Left renal cortex interstitium (tissue), 4 donors: ENCODE measurements at places on chromosomes 5 and 9.

GRCh38 chr5:131609774-131610173, 25.3 kb downstream of the RAPGEF6 start:
- DNase-seq: no peak

DNA sequence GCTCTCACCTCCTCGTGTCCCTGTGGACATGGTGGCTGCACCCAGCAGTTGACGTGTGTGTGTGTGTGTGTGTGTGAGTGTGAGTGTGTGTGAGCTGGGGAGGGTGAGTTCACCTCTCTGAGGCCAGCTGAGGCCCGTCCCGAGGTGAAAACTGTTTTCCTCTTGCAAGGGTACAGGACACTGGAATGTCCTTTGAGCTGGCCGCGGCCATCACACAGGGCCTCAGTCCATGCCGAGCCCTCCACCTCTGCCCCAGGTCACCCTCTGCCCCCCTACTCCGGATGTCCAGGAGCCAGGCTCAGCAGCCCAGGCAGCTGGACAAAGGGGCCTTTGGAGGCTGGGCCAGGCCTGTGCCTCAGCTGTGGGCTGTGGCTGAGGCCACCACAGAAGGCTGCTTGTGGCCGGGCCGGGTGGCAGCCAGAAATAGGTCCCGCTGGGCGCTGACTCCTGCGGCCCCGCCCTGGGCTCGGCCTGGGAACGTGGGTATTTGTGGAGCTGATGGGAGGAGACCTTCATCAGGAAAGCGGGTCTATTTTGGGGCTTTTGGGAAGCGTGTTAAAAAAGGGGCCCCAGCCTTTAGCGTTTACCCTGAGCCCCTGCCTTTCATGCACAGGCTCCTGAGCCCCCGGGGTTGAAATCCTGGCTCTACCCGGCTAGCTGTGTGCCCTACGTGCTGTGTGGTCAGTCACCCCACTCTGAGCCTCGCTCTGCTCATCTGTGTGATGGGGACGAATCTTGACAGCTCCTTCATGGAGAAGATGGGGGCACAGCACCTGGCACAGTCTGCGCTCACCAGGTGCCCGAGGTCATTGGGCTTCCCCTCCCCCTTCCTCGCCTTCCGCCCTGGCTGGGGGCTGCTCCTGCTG, 75.1 kb upstream of the IER5L start:
- DNase-seq: no peak

DNA sequence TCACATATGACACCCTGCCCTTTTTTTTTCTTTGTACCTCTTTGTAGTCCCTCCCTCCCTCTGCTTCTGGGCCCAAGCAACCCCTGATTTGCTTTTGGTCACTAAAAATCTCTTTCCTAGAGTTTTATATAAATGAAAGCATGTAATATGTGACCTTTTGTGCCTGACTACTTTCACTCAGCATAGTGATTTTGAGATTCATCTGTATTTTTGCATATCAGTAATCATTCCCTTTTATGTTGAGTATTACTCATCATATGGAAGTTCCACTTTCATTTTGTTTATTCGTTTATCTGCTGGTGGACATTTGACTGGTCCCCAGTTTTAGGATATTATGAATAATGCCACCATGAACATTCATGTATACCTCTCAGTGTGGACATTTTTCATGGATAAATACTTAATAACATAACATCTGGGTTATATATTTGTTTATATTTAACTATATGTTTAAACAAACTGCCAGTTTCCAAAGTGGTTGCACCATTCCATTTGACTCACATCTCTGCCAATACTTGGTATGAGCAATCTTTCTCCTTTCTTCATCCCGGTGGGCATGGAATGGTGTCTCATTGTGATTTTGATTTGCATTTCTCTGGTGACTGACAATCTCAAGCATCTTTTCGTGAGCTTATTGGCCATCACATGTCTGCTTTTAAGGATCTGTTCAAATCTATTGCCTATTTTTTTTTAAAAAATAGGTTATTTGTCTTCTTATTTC, 115.7 kb upstream of the S1PR3 start:
- DNase-seq: no peak

DNA sequence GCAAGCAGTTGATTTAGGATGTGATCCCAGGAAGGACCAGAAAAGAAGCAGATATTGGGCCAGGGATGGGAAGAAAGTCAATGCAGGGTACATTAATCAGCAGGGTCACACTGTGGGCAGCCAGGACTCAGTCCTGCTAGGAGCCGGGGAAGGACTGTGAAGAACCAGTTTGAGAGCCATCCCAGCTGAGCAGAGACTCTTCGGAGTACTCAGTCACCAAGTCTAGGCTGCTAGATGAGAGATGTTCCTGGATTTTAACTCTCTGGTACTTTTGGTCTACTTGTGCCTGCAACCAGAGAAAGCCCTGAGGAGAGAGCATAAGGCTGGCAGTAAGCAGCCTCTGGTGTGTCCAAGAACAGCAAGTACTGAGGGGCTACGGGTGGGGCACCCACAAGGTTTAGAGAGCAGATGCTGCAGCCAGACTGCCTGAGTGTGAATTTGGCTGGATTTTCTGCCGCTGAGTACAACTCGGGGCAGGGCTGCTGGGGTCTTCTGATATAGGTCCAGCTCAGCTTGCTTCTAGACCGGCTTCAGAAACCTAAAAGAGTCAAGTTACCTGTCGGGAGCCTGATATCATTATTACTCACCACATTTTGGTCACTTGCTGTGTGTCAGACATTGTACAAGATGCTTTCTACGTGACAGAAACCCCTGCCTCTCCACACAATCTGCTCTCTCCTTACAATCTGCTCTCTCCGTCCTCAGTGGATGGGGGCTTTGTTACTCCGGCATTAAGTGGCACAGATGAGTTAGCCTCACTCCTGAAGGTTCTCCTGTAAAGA, 250.2 kb upstream of the GAS1 start:
- no peak for DNase-seq

DNA sequence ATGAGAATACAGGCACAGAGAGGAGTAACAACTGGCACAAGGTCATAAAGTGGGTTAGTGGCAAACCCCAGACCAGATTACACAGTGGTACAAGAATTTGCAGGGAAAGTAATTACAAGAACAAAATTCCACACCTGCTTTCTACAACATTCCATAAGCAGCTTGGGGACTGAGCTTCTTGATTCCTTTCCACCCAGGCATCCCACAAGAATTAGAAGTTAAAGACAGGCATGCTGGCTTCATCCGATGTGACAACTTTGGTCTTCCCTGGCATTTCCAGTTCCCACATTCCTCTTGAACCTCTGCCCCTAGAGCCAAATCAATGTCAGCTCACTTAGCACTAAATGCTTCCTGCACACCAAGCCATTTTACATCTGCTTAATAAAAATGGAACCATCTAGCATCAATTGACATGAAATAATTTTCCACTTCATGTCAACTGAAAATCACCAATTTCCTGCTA, 435.8 kb upstream of the PAPPA start:
- DNase-seq: no peak

DNA sequence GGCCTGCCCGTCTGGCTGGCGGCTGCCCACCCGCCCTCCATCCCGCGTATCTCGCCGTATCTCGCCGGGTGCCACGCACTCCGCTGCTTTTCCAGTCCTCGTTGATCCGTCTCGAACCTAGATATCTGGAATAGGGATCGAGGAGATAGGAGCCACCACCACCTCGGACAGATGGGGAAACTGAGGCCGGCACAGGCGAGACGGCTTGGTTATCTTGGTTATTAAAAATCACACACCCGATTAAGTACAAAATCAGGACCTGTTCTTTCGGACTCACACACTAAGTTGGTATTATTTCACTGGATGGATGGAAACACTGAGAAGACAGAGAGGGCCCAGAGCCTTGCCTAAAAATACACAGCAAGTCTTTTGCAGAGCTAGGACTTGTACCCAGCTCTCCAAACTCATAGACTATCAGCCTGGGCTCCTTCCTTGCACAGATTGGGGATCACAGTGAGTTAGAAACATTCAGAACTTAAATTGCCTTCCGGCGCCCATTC, 678 bp downstream of the SLC26A2 start:
- no peak for DNase-seq

DNA sequence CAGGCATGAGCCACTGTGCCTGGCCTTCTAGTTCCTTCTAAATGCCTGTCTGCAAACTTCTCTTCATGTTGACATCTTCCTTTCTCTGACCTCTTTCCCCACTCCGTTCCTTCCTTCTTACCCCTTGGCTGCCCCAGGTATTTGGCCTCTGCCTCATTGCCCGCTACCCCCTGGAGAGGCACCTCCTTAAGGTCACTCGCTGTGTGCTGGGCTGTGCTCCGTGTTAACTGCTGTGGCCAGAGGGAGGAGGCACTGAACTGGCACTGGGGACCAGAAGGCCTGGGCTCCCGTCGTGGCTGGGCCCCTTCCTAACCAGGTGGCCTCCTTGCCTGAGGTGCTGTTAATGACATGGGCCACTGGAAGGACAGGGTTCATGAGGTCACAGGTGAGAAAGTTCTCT, 39.4 kb downstream of the LAMC3 start:
- no peak for DNase-seq

DNA sequence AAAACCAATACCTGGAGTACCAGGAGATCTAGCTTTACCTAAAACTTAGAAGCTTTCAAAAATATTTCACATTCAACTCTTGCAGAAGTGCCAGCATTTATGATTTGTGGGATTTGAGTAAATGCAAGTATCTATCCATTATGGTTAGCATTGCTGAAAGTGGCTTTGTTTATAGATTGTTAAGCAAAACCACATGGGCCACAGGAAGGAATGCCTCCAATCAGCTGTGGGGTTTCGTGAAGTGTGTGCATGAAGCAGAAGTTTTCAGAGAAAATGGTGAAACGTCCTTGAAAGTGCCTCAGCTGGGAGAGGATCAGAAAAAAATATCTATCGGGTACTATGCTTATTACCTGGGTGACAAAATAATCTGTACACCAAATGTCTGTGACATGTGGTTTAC, 4.2 kb downstream of the LECT2 start:
- DNase-seq: no peak

GRCh38 chr5:151448038-151448985, 909 bp downstream of the SLC36A1 start:
- DNase-seq: no peak

GRCh38 chr5:167533814-167534795, 757.3 kb upstream of the WWC1 start:
- DNase-seq: no peak

- DNase-seq: no peak
These were observed 14.6 kb upstream of the COL15A1 start for GRCh38 chr9:98929071-98929470.

- DNase-seq: no peak
These were observed 908.0 kb upstream of the COX7C start for GRCh38 chr5:85709728-85710127.

DNA sequence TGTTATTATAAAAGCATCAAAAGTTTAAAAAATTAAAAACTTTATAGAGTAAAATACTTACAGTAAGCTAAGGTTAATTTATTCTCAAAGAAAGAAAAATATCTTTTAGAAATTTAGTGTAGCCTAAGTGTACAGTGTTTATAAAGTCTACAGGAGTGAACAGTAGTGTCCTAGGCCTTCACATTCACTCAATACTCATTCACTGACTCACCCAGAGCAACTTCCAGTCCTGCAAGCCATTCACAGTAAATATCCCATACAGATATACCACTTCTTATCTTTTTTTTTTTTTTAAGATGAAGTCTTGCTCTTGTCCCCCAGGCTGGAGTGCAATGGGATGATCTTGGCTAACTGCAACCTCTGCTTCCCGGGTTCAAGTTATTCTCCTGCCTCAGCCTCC, 73.1 kb upstream of the FST start:
- no peak for DNase-seq

DNA sequence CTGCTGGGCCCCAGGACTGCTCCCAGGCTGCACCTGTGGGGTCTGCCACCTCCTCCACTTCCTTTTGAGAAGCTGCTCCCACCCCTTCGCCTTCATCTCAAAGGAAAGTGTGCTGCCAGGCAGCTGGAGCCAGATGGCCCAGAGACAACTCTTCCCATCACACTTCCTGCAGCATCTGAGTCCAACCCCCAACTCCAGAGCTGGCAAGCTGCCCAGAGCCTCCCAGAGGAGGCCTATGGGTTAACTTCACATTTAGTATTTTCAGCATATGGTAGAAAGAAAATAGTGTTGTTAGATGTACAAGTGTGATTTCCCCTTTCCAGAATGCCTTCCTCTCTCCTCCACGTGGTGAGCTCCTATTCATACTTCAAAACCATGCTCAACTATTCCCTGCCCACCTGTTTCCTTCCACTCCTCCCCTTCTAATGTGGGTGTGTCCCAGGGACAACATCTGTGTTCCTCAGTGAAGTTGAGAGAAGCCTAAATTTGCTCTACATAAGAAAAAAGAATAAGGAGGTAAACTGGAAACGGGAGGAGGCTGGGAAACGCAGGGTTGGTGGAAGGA, 38.6 kb upstream of the KCNMB1 start:
- no peak for DNase-seq

GRCh38 chr5:11037080-11037479, 276.0 kb upstream of the DAP start:
- no peak for DNase-seq

DNA sequence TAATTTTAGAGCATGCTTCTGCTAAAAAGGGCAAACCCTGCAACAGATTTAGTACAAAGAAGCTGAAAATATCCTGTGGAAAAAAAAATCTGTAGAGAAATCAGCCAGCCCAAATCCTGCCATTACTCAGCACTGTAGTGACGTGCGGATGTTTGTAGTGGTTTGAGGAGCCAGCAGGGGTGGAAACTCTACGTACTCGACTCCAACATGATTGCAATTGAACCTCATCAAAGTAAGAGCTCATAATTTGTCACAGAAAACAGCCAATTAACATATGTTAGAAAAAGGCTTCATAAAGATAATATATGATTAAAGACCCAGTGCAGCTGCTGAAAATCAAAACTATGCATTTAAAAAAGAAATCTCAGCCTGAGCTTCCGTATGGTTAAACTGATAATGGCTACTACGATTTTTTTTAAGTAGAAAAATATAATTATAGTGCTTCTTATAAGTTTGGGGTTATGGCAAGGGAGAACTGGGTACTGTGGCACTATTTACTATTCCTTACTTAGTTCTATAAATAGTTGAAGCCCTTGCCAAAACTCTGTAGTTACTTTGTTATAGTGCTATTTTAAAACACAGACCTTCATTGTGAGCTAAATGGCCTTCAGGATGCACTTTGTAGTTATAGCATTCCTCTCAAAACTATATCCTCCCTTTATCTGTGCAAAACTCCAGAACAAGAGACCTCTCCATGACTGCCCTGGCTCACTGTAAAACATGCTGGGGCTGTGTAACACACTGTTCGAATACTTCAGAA, 49.4 kb downstream of the MEF2C start:
- DNase-seq: no peak

DNA sequence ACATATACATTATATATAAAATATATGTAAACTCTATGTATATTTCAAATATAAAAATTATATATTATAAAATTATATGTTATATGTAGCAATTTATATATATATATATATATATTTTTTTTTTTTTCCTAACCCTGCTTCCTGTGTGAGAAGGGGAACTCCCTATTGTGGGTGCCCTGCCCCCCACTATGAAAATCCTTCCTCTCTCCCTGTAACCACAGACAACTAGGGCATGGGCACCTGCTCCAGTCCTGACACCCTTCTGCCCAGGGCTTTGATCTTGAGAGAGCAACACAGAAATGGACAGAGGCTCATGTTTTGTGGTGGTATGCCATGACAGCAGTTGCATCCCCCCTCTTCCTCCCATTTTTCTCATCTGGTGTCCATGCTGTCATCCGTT, 148.7 kb upstream of the IL12B start:
- DNase-seq: no peak

GRCh38 chr5:83451955-83452354, 19.6 kb upstream of the VCAN start:
- DNase-seq: no peak
